ENCODE measurements at places on chromosomes 2 and 18. TPM values are rescaled to one million over a fixed set of nuclear protein-coding genes. Genes with fewer than 3 reads are reported as not detected.

DNA sequence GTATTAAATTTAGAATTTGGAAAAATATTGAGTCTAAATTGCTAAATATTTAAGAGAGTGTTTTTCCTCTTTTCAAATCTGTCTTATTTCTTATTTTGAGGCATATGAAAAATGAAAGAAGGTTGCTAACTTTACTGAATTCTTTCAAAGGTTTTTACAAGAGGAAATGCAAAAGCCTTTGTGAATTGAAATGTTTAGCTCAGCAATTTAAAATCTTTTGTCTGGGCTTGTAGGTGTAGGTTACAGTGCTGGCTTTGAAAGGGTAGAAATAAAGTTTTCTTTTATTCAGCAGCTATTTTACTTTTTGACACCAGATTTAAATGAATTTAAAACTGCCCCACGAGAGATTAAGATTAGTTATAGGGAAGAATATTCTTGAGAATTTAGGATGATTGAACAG lies 192.0 kb downstream of the CDH7 start:
- no peak for DNase-seq

DNA sequence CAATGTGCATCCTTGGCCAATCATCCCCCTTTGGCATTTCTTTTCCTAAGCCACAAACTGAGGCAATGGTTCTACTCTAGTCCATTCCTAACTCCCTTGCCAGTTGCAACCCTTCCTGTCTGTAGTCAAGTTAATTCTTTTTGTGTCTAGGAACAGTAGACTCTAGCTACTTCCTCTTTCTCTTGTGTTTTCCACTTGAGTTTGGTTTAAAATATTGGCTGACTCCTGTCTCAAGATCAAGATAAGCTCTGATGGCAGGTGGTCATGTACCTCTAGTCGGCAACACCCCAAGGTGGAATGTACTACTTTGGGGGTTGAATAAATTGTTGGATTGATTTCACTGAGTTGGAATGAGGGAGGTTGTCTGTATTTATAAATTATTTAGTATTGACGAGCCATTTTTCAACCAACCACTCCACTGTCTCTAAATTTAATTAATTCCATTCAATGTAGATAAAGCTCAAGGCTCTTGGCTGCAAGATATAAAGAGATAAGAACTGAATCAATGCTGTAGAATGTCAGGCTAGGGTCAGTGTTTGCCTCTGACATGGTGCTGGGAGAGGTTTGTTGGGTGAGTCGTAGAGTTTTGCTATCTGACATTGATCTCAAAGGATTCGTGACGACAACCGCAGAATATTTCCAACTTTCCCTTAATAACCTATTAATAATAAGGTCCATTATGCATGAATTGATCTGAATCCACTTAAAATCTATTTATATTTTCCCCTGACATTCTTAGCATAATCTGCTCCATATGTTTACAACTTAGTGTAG lies 188.7 kb upstream of the APCDD1 start:
- peak; percentile 43 for DNase-seq

DNA sequence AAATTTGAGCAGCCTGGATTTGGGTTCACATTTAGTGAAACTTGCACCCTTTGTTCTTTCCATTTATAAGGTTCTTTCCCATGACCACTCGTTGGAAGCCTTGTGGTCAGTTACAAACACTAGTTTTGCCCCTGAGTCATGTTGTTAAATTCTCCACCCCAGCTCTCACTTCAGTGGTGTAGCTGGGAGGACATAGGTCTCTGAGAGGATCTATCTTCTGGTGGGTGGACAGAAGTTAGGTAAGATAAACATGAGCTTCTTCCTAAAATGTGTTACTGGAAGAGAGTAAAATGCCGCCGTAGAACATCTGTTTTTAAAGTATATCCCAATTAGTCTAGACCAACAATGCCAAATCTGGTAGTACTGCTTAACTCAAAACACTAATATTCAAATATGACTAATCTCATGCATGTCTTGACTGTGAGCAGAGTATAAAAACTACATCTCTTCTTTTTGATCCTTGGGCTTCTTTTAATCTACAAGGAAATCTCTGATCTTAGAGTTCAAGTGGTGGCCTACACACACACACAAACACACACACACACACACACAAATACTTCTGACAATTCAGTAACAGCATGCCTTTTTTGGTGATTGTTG lies 162.6 kb upstream of the FN1 start:
- no peak for DNase-seq

- DNase-seq = no peak
Measured at GRCh38 chr2:117723888-117724434, 90.5 kb upstream of the DDX18 start.

GRCh38 chr2:197176522-197176921 lies 134.1 kb downstream of the ANKRD44 start:
- DNase-seq = no peak

The MDH1B gene
- 1.0 TPM for total RNA-seq
